ENCODE measurements at places on chromosomes 16 and 17. TPM values are rescaled to one million over a fixed set of nuclear protein-coding genes. Genes with fewer than 3 reads are reported as not detected.

CCDC200 gene
- total RNA-seq = not detected

TMEM238L gene
- total RNA-seq = not detected

OR2C1 gene
- not detected for total RNA-seq

- no peak for DNase-seq
These were observed 1.7 kb downstream of the KSR1 start for GRCh38 chr17:27457731-27458523.

DNA sequence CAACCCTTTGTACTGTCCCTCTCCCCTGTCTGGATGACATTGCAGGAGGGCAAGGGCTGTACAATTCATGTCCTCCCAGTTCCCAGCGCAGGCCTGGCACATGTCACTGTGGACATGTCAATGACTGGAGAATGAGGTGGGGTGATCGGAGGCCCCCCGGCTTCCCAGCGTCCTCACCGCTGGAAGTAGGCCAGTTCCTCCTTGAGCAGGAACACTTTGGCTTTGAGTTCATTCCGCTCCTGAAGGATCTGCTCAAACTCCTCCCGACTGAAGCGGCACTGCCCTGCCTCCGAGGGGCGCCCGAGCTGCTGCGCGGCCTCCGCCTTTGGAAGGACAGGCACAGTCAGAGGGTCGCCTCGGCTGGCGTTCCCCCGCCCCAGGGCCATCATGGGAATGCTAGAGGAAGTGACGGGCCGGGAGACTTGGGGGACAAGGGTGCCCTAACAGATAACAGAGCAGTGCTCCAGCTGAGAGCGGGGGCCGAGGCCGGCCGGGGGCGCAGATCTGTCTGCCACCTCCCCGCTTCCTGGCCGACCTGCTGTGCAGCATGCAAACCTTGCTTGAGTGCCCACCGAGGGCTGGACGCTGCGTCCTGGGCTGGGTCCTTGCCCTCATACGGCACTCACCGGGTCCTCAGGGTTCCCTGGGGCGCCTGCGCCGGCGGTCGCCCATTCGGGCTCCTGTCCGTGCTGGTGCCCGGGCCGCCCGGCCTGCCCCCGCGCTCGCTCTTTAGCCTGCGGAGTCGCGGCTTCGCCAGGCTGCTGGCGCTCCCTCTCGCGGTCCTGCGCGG is 1.3 kb downstream of the RILP start:
- DNase-seq = no peak

TEDC2 gene
- 36.3 TPM for total RNA-seq

DNA sequence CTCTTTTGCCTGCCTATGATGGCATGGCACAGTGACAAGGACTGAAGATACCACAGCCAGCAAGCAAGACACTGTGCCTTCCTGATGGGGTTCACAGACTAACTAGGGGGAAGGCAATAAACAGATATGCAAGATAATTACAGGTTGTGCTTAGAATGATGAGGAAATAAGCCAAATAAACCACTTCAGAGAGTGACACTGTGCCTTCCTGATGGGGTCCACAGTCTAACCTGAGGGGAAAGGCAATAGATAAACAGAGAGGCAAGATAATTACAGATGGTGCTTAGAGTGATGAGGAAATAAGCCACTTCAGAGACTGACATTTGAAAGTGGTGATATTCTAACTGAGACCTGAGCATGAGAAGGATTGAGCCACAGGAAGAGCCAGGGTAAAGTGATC is 84.2 kb downstream of the HS3ST2 start:
- DNase-seq = no peak

CLDN6 gene
- not detected for total RNA-seq

BTBD17 gene
- not detected for total RNA-seq

DNA sequence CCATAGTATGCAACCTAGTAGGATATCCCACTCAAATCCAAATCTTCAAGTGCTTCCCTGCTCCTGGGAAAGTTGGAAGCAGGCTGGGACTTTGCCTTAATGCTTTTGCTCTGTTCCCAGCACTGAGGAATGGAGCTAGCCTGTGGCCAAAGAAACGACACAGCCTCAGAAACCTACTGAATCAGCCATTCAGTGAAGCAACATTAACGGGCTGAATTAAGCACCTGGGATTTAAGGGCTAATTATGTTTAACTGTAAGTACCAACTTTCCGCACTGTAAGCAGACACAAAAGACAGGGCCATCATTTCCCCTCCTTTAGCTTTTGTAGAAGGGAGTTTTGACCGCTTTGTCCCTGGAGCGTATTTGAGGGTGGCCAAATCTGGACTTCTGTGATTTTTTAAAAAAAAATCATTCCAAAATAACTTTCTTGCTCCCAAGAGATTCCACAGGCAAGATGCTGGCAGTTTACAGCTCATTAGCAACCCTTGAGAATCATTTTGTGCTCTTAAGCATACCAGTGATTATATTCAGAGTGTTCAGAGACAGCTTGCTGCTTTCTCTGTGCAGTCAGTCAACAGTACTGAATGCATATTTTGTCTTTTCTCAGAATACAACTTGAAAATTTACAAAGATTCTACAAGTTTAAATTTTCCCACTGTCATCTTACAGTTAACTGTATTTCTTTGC is 17.6 kb upstream of the NOL11 start:
- no peak for DNase-seq

GRCh38 chr16:397135-397661 is at the start of gene NME4:
Gene NME4 (plus strand): TSS chr16:397199. CDS start chr16:397223, 24 bp downstream.
- peak; percentile 53 for DNase-seq

PLCG2 gene
- total RNA-seq = 0.03 TPM

DNA sequence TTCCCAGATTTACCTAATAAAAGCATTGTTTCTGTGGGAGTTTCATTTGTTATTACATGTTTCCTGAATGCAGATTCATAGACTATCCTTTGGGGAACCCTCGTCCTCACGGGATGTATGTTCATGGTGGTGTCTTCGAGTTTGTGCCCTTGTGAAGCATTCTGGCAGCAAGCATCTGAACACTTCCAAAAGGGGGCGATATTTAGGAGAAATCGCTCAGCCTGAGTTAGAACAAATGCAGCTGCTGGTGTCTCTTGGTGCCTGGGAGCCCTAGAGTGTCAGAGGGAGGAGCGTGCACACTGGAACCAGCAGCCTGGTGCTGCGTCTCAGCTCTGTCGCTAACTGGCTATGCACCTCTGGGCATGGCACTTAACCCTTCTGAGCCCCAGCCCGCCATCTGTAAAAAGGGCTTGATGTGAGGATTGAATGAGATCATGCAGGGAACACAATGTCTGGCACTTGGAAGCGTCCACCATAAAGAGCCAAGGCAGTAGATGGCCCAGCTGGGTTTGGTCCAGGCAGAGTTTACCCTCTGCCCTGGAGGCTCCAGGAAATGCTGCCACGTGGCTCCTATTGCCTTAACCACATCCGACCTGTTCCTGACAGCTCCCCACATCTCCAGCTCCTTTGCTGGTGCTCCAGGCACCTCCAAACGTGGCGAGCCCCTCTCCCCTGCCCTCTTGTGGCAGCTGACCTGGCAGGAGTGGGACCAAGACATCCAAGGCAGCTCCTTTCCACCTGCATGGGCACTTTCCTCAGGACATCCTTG is 25.0 kb upstream of the C16orf78 start:
- DNase-seq = no peak

DNA sequence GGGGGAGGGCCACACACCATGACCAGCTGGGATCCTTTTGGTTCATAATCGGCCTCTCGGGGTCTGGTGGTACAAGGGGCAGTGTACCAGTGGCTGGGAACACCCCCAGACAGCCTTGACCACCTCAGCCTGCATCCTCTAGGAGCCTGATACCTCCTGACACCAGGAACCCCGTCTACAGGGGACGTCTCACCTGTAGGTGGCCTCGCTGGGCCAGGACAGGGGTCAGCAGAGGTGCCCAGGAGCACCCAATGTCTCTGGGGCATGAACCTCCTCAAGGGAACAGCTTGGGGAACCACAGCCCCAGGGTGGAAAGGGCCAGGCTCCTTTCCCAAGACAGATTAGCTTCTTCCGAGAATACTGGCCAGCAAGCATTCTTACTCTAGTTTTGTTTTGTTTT is 2.5 kb upstream of the METRNL start:
- DNase-seq = no peak

DNA sequence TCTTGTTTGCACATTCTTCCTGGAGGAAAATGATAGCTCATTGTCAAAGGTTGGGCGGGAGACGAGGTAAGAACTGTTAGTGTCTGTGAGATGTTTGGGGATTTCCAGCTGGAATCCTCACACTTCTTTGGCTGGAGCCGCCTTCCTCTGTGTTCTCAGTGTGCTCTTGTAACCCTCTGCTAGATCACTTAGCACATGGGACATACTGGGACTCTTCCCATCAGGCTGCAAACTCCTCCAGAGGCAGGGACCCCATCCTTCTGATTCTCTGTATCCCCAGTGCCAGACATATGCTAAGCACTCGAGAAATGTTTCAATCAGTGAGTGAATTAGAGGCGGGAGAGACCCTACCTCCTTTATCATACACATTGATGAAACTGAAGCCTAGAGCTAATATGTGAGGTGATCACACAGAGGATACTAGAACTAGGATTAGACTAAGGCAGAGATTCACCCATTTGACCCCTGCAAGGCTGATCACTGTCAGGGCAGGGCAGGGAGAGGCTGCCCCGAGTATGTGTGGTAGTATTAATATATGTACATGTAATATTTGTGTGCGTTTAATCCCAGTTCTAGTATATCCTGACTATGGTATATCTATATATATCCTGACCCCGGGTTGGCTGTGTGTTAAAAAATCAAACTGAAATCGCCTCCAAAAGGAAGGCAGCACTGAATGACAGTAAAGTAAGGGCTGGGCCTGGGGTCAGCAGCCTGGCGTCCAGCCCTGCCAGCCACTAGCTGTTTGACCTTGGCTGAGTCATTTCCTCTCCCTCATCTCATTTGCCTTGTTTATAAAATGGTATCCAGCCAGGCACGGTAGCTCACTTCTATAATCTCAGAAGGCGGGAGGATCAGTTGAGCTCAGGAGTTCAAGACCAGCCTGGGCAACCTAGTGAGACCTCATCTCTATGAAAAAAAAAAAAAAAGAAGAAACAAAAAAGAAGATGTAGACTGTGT is 75.5 kb upstream of the TBX2 start:
- peak; percentile 75 for DNase-seq

DNA sequence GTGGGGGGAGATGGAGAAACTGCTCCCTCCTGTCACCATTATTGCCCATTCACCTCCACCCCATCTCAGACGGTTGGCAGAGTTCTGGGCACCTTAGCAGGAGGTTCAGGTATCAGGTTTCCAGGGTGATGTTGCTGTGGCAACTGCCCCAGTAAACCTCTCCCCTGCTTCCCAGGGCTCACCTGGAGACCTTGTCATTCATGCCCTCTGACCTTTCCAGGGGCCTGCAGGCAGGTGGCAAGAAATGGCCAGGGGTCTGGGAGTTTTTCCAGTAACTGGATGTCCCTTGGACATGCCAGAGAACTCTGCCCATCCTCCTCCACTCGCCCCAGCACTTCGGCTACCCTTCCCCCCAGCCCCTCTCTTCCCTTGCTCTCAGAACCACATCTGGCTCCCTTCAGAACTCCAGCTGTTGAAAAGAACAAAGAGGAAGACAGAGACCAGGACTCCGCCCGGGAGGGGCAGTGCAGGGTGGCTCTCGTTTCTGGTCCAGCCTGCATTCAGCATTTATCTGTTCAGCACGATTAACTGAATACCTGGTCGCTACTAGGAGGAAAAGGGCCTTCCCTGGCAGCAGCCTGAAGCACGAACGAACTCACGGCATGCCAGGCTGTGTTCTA is 8.5 kb downstream of the MLLT6 start:
- DNase-seq = no peak

- DNase-seq = peak; percentile 95
These were observed at the start of gene NEK8 for GRCh38 chr17:28728364-28729200. Gene NEK8 (plus strand): TSS chr17:28728788. CDS start chr17:28728814, 26 bp downstream.

- peak; percentile 32 for DNase-seq
These were observed 148.3 kb upstream of the CACNG5 start for GRCh38 chr17:66686601-66687000.

ITGA2B gene
- total RNA-seq = not detected

DNA sequence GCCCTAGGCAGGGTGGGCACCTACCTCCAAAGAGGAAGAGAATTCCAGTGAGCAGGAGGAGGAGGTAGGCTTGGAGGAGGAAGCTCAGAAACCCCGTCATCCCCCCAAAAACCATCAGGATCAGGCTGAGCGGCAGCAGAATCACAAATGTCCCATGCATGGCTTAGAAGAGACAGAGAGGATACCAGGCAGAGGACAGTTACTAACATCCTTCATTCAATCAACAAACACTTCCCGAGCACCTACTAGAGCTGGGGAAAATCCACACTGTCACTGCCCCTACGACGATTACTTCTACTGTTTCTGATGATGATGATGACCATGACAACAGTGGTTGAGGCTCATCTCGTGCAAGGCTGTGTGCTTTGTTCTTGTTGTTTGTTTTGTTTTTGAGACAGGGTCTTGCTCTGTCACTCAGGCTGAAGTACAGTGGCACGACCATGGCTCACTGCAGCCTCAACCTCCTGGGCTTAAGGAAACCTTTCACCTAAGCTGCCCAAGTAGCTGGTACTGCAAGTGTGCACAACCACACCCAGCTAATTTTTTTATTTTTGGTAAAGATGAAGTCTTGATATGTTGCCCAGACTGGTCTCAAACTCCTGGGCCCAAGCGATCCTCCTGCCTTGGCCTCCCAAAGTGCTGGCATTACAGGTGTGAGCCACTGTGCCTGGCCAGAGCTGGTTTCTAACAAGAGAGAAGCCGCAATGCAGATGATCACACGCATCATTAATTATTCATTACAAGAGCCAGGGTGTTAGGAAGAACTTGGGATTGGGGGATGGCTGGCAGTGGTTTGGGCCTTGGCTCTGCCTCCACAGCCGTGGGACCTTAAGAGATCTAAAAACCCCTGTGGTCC is 18.0 kb downstream of the TMEM114 start:
- DNase-seq = no peak

DNA sequence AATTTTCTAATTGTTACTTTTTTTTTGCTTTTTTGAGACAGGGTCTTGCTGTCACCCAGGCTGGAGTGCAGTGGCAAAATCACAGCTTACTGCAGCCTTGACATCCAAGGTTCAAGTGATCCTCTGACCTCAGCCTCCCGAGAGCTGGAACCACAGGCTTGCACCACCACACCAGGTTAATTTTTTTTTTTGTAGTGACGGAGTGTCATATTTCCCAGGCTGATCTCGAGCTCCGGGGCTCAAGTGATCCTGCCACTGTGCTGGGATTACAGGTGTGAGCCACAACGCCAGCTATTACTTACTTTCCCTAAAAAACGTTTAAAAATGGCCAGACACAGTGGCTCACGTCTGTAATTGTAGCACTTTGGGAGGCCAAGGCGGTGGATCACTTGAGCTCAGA is 6.6 kb downstream of the NPLOC4 start:
- DNase-seq = no peak

GRCh38 chr16:81639931-81640680 is 139.0 kb upstream of the PLCG2 start:
- no peak for DNase-seq

DNA sequence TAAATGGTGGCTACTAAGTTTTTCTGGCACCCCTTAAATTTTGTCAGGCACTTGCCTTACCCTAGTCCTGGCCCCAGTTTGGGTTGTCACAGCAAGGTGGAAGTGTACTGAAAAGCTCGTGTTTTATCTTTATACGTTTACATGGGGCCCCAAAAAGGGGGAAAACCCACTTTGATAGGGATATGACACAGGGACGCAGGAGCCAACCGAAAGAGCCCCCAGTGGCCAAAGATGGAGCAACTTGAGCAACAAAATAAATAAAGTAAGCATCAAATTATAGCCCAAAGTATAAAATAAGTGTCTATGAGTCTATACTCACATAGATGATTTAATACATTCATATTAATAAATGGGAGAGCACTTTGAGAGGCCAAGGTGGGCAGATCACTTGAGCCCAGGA is 5.0 kb upstream of the CETP start:
- no peak for DNase-seq

- DNase-seq = peak; percentile 58
These were observed 69.2 kb downstream of the MAP2K4 start for GRCh38 chr17:12089809-12090384.

PPP1R27 gene
- total RNA-seq = not detected

RNF151 gene
- not detected for total RNA-seq

LMF1 gene
- 23.5 TPM for total RNA-seq

- DNase-seq = peak; percentile 78
These were observed 743 bp downstream of the WIPI1 start for GRCh38 chr17:68456339-68457167.
